ENCODE measurements at places on chromosomes 1 and 21.

GRCh38 chr1:12754738-12755137 is 8.7 kb downstream of the CFAP107 start:
- no peak for DNase-seq

- DNase-seq: no peak
These were observed 1806.0 kb downstream of the MRPL39 start for GRCh38 chr21:23801292-23801691.

DNA sequence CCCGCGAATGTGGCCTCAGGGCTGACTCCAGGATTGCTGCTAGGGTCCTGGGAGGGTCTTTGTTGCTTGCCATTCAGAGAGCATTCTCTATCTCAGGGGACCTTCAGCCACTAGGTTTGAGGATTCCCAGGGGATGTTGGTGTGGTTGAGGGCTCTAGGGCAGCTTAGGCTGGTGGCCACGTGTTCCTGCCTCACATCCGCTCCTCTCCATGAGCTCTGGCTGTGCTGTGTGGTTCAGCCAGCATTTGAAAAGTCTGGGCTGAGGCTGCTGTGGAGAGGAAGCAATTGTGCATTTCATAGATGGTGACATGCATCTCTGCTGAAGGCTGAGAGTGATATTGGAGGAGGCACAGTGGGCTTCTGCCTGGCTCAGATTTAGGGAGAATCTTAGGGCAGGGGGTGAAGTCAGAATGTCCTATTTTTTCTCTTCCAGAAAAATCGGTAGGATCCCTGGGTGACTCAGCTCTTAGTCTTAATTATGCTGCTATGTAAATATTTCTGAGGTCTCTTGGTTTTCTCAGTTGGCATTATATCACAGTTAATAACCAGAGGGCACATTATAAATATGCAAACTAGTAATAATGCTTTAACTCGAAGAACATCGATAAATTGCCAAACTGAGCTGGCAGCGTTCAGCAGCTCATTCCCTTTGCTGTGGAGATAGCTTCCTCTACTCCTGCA is 182.3 kb downstream of the CAMTA1 start:
- DNase-seq: no peak

- no peak for DNase-seq
These were observed 401.3 kb downstream of the CAMTA1 start for GRCh38 chr1:7186382-7187111.

DNA sequence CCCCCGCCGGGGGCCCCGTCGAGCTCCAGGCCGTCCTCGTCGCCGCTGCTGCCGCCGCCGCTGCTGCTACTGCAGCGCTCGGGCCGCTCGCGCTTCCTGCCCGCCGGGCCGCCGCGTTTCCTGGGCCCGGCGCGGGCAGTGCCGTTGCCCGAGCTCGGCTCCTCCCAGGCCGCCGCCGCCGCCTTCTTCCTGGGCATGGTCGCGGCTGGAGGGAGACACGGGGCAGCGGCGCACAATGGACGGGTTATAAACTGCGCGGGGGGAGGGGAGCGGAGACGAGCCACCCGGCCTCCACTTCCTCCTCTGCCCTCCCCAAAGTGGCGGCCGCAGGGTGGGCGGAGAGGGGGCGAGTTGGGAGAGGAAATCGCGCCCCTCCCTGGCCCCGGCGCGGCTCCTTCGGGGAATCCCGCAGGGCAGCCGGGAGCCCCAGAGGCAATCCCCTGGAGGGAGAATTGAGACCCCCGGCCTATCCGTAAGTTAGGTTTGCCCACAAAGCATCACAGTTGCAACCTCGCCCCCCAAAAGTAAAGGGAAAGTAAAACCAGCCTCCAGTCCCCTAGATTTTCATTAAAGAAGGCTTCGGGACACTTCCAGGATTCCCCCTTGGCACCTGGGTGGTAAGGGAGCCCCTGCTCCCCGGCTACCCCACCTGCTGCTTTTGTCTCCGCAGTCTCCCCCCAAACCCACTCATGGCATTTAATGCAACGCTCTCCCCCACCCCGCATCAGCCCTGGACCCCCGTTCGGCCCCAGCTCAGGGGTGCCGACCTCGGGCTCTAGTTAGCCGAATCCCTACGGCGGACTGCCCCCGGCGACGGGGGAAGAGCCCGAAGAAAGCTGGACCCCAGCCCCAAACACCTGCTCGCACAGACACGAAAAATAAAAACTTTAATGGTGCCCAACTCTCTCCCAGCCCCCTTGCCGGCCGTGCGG is 893 bp downstream of the RCC2 start:
- no peak for DNase-seq

- DNase-seq: no peak
These were observed 29.6 kb upstream of the RGS1 start for GRCh38 chr1:192545896-192546521.

DNA sequence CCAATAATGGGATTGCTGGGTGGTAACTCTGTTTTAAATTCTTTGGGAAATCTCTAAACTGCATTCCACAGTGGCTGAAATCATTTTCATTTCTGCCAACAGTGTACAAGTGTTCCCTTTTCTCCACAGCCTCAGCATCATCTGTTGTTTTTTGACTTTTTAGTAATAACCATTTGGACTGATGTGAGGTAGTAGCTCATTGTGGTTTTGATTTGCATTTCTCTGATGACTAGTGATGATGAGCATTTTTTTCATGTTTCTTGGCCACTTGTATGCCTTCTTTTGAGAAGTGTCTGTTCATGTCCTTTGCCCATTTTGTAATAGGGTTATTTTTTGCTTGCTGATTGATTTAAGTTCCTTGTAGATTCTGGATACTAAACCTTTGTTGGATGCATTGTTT is 131.9 kb upstream of the B3GALT2 start:
- DNase-seq: no peak

DNA sequence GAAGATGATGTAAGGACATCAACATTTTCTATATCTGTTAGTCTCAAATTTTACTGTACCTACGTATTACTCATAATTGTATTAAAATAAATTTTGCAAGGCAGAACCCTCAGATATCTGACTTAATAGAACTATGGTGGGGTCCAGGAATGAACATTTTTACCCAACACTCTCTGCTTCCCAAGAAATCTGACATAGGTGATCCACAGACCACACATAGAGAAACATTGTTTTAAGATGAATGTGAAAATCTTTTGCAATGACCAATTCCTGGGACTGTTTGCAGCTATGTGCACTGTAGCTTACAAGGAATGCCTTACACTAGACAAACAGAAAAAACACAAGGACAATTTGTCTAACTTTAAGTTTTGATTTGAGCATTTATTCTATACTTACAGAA is 645.6 kb upstream of the ADGRL2 start:
- no peak for DNase-seq

GRCh38 chr21:15742052-15742670 is 12.4 kb downstream of the USP25 start:
- no peak for DNase-seq

GRCh38 chr1:26838474-26839338 is 12.2 kb downstream of the ZDHHC18 start:
- DNase-seq: no peak

DNA sequence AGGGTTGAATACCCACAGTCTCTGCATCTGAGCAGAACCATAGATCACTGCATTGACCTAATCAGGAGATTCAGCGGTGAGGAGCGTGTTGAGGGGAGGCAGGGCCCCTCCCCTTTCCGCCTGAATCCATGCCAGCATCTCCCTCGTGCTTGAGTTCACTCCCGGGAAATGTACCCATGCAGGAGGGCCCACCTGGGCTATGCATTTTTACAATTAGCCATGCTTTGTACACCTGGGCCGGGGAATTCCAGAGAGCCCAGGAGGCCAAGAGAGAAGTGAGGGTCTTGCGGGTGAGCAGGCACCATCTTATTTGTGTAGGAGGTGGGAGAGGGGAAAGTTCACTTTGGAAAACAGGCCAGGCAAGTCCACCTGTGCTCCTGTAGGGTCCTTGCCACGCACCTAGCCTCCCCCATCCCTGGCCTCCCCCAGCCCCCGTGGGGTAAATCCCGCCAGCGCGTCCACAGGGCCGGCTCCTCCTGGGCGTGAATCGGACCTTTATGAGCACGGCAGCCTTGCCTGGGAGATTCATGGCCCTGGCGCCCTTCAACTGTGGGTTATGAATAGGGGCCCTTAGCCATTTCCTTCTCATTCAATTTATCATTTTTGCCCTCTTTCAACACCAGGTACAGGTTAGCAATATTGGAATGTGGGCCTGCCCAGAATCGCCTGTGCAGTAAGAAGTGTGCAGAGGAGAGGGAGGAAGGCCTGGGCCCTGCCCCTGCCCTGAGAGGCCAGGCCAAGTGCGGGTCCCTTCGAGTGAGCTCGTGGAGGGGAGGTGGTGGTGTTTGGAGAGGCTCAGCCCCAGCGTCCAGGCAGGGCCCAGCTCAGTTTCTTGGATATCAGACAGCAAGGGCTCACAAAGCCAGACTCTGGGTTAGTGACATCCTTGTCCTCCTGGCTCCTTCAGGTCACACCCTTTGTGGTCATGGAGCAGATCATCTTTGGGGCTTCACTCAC is 84.4 kb upstream of the ACTRT2 start:
- no peak for DNase-seq

DNA sequence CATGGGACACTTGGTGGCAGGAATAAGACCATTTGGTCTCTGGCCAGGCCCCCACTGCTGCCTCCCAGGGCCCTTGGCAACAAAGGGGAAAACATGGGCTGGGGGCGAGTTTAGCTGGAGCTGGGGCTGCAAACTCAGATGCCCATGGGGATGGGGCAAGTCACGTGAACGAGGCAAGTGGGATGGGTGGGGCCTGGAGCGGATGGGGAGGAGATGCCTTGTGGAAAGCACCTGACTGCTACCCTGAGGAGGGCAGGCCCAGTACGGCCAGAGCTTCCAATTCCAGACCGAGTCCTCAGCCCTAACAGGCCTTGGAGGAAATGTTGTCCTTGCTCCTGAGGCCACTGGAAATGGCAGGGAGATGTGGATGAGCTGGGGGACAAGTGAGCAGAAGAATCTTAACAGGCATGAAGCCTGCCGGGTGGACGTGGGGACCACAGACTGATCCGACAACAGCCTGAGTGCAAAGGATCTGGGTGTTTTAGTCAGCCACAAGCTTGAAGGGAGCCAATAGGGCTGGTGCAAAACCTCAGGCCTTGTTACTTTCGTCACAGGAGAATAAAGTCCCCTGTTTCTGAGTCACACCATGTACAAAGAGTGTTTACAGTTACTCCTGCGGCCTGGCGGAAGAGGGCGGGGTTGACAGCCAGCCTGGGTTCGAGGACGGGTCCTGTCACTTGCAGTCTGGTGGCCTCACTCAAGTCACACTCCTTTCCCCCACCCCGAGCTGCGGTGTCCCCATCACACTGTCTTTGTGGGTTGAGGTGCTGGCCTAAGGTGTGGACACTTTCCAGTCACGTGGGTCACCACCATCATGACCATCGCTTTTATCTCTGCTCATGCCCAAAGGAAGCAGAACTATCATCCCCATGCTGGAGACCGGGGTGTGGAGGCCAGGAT is 19.1 kb downstream of the RUNX3 start:
- peak; percentile 34 for DNase-seq

GRCh38 chr1:93244298-93245069 is 64.0 kb downstream of the CCDC18 start:
- DNase-seq: no peak

GRCh38 chr1:116947092-116947860 is 37.6 kb downstream of the PTGFRN start:
- DNase-seq: no peak
